ENCODE measurements at places on chromosomes 11 and 22.

DNA sequence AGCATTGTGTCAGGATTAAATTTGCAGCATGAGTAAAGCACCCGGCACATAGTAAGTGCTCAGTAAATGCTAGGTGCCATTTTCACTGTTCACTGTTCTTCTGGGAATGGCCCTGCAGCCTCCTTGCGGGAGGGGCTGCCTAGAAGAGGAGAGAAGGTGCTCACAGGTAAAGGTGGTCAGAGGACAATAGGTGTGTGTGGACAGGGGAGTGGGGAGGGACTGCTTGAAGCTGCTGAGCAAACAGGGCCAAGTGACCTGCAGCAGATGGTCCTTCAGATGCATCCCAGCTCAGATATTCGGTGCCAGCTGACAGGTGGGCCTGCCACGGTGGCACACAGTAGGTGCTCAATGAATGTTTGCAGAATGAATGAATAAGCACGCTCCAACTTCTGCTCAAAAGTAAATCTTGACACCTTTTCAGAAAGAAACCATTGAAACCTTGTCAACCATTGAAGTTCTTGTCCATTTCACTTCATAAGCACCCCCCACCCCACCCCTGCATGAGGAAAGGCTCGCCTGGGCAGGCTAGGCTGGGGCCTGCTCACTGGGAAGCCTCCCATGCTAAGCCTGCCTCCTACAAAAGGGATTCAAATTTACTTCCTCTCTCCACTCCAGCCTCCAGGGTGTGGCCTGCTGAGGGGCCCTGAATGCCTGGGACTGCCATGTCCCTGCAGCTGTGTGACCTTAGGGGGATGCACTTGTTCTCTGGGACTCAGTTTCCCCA is 1.6 kb downstream of the KIAA0930 start:
- H3K4me1 ChIP-seq, result peaks cover 37% of the 10 kb centered on the region
- H3K36me3 ChIP-seq, result no peaks in the 10 kb centered on the region
- no peak for DNase-seq
- H3K4me3 ChIP-seq, result peak overlapping the region; percentile 91
- H3K27ac ChIP-seq, result no peak overlapping the region

GRCh38 chr11:62145261-62145871 is 21.6 kb downstream of the INCENP start:
- H3K36me3 ChIP-seq, result peaks cover 21% of the 10 kb centered on the region
- H3K4me1 ChIP-seq, result no peaks in the 10 kb centered on the region
- H3K27me3 ChIP-seq, result no peaks in the 10 kb centered on the region

GRCh38 chr11:122337704-122338103 is 221.7 kb upstream of the BLID start:
- no peaks in the 10 kb centered on the region for H3K36me3 ChIP-seq
- H3K4me3 ChIP-seq, result no peak overlapping the region
- no peak for DNase-seq
- H3K27ac ChIP-seq, result no peak overlapping the region
- peaks cover 10% of the 10 kb centered on the region for H3K27me3 ChIP-seq

DNA sequence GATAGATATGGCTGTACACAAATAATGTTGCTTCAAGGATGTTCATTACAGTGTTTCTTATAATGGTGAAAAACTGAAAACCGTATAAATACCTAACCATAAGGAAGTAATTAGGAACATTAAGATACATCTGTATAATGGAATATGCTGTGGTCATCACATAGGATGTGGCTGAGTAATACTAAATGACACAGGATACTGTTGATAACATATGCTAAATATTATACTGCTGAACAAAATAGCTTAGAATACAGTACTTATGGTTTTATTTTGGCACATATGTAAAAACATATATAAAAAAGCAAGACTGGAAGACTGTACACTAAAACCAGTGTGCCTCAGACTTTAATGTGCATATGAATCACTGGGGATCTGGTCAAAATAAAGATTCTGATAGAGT is 43.8 kb downstream of the FBXO7 start:
- H3K4me3 ChIP-seq, result no peak overlapping the region
- H3K27me3 ChIP-seq, result no peaks in the 10 kb centered on the region
- no peaks in the 10 kb centered on the region for H3K4me1 ChIP-seq
- H3K27ac ChIP-seq, result no peak overlapping the region
- H3K36me3 ChIP-seq, result no peaks in the 10 kb centered on the region
- DNase-seq, result no peak

DNA sequence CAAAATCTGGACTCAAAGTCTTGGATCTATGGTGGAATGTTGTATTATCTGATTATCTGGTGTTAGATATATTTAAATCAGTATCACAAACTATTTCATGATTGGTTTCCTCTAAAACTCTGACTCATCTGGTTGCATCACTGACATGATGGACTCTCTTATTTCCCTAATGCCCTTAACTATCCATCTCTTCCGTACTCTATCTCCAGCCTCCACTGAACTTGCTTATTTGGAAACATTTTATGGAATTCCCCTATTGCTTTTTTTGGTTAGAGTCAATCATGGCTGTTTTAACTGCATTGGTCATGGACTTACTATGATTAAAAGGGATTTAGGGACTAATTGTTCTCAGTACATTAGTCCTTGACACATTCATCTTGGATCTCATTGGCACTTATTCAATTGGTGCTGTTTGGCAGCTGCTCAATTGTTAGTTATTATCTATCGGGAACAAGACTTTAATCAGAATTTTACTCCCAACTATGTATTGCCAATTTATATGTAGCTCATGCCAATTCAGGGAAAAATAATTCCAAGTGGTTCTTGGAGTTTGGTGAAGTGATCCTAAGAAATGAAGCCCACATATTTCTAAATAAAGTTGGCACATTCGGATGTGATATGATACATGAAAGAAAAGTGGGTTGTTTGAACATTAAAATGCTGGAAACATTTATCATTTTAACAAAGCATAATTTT is 942.0 kb upstream of the CCDC90B start:
- H3K4me3 ChIP-seq, result no peak overlapping the region
- peaks cover 3% of the 10 kb centered on the region for H3K36me3 ChIP-seq
- H3K27me3 ChIP-seq, result no peaks in the 10 kb centered on the region

GRCh38 chr22:35754761-35755160 is 37.1 kb downstream of the APOL5 start:
- no peak overlapping the region for H3K4me3 ChIP-seq
- no peaks in the 10 kb centered on the region for H3K36me3 ChIP-seq
- H3K27me3 ChIP-seq, result no peaks in the 10 kb centered on the region
- no peak for DNase-seq

Measured in activated T-cell treated with anti-CD3 and anti-CD28 coated beads, Interleukin-2, amount 50 U/mL, for 72 hours (primary cell).